Lung (tissue), 17 donors: ENCODE measurements at places on chromosomes 3 and 15. TPM values are rescaled to one million over a fixed set of nuclear protein-coding genes. Genes with fewer than 3 reads are reported as not detected.
A peak's percentile ranks its signal among the peaks of the same experiment; 100 is the strongest.

- DNase-seq = no peak
Observed at GRCh38 chr3:52181543-52181942, 16.4 kb upstream of the ALAS1 start.

DNA sequence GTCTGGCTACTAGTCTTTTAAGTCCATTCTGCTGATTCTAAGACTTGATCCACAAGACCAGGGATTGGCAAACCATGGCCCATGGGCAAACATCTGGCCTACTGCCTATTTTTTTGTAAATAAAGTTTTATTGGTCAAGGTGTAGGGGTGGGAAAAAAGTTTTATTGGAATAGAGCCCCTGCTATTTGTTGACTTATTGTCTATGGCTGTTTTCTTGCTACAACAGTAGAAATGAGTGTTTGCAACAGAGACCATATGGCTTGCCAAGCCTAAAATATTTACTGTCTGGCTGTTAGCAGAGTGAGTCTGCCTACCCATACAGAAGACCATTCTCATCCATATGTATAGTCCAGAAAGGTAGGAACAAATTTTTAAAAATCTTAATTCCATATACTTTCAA, 106.4 kb downstream of the PTPRG start:
- DNase-seq = no peak

GRCh38 chr3:151204530-151205402, 1.8 kb upstream of the GPR171 start:
- no peak for DNase-seq

DNA sequence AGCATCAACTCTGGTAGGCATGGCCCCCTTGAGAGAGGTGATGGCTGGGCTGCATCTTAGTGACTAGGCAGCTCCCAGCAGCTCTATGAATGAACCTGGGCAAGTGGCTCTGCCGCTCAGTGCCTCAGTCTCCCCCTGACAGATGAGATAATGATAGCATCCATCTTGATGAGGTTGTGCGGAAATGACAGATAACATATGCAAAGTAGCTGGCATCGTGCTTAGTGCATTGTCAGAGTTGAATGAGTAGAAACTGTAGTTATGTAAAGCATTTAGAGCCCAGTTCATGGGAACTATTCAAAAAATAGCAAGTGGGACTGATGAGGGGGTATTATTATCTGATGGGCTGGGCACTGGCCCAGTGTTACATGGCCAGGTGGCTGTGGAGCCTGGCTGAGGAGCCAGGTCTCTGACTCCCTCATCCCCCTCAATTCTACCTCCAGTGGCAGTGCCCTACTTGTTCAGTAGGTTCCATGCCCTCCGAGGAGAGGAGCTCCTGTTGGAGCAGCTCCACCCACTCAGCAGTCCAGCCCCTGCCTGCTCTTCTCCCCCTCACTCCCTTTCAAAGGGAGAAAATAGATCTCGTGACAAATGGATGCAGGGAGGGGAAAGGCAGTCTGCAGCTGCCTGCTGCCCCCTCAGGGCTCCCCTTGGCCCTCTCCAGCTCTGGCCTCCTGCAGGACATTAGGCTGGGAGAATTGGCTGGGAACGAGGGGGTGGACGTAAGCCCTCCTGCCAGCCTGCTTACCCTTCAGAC, 6.6 kb downstream of the PRKCD start:
- DNase-seq = no peak

GRCh38 chr3:147493065-147493464, 83.9 kb downstream of the ZIC1 start:
- DNase-seq = no peak

DNA sequence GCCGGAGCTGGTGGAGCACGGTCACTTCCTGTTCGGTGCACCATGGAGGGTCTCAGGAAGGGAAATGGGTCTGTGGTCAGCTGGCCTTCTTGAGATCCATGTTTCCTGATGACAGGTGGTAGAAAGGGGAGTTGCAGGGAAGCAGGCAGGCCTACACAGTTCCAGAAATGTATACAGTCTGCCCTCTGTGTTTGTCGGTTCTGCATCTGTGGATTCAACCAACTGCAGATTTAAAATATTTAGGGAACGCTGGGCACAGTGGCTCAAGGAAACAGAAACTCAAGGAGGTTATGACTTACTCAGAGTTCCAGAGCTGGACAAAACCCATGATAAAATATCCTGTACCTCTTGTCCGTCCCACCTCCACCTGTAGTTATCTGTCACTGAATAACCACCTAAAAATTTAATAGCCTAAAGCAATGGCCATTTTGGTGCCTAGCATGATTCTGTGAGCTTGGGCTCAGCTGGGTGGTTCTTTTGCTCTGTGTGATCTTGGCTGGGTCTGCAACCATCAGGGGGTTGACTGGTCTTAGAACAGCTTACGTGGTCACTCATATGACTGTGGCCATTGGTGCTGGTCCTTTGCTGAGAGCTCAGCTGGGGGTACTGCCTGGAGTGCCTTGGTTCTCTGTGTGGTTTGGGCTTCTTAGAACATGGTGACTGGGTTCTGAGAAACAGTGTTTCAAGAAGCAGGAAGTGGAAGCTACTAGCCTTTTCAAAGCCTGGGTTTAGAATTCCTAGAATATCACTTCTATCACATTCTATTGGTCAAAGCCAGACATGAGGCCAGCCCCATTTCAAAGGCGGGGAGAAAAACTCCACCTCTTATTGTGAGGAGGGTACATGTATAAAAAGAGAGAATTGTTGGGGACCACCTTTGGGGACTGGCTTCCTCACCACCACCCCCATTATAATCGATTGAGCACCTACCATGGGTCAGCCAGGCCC, 239.7 kb upstream of the BHLHE40 start:
- no peak for DNase-seq

DNA sequence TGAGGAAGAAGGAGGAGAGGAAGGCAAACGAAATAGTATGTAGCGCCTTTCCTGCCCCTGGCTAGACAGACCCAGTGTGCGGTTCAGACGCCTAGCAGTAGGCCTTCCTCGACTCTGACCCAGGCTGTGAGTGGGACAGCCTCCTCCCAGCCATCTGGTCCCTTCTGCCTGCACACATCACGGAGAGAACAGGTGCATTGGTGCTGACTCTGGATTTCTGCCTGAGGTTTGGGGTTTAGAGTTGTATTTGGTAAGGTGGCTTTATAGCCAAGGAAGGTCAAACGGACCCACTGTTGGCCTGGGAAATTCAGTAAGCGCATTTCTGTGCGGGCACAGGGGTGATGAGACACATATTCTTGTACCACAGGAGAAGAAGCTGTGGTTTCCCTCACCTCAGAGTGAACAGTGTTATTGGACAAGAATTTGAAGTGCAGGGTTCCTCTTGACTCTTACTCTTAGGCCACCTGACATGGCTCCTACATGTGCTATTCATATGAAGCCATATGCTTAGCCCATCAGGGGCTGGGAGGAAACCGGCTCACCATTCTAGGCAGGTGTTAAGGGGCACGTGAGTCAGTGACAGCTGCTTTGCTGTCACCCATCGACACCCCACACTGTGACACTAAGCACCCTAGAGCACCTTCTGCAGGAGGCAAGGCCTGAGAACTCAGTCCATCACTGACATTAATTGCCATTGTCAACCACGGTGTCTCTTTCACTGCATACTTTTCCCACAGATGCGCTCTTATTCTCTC, 143.3 kb downstream of the CHDH start:
- DNase-seq = no peak

GRCh38 chr15:77019521-77020331, 24.8 kb downstream of the PSTPIP1 start:
- no peak for DNase-seq

DNA sequence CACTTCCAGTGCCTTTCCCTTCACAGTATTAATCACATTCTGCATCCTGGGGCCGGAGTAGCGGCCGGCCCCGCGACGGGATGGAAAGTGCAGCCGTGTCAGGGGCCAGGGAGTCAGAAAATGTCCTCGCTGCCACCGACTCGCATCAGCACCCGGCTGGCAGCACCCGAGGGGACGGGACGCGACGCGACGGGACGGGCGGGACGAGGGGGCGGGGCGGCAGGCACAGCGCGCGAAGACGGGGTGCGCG, 353 bp downstream of the ATG3 start:
- no peak for DNase-seq

DNA sequence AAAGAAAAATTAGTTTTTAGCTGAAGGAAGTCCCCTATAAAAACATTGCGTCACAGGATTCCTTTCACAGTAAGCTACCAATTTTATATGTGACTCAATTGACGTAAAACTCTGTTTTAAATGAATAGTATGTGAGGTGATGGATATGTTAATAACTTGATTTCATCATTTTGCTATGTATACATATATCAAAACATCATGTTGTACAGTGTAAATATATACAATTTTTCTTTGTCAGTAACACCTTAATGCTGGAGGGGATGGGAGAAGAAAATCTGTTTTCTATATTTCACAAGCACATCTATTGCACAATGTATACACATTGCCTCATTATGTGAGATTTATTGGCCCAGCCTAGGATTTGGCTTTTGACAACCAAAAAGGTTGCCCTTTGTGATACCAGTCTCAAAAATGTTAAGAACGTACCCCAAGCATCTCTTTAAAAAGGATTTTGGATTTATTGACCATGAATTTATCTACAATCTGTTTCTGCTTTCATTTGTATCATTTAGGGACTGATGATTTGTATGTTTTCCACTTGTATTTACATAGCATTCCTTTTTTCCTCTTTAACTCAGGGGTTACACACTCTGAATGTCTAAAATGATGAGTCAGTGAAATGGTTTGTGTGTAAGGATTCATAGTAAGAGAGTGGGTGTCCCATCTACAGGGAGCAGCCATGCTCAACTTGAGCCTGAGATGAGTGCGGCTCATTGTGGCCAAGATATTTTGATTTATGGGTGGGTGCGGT, 62.6 kb downstream of the CRTC3 start:
- DNase-seq = peak; percentile 82

GRCh38 chr15:85564686-85565085, 184.3 kb downstream of the AKAP13 start:
- no peak for DNase-seq

DNA sequence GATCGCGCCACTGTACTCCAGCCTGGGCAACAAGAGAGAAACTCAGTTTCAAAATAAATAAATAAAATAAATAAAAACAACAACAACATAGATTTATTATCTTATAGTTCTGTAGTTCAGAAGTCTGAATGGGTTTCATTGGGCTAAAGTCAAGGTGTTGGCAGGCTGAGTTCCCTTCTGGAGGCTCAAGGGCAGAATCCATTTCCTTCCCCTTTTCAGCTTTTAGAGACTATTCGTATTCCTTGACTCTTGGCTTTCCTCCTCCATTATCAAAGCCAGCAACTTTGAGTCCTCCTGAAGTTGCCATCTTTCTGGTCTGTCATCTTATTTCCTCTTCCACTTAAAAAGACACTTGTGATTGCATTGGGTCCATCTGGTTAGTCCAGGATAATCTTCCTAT, 12.1 kb downstream of the BLM start:
- no peak for DNase-seq

DNA sequence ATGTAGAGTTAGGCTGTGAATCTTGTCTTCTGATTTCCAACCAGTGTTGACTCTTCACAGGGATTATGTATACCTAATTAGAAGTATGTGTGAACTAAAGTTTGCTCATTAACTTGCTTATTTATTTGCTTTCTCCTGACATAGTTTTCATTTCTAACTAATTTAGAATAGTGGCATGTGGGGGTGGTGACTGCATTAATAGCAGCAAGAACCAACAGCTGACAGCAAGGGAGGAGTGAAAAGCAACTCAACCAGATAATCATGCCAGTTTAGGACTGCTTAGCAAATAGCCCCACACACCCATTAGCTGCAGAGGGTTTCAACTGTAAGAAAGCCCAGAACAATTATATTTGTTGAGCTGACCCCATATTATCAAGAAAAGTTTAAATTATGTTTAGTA, 3.8 kb downstream of the ST3GAL6 start:
- DNase-seq = no peak

DNA sequence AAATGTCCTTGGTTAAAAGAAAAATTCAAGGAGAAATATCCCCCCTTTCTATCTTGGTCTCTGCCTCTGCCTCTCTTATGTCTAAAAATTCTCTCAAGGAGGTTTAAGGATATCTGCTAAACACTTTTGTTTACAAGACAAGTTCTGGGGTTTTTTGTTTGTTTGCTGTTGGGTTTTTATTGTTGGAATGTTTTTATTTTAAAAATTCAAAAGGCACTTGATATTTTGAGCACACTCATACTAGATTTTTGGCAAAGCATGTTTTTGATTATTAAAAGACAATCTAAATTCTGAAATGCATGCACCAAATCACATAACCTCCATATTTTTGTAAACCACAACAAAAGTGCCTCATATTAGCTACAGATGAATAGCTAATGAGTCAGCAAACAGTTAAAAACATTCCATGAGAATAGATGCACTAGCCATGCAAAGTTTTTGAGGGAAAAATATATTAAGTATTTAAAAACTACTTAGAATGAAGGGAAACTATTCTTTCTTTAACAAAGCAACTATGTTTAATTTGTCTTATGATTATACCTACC, 84.6 kb downstream of the ZBTB20 start:
- no peak for DNase-seq

DNA sequence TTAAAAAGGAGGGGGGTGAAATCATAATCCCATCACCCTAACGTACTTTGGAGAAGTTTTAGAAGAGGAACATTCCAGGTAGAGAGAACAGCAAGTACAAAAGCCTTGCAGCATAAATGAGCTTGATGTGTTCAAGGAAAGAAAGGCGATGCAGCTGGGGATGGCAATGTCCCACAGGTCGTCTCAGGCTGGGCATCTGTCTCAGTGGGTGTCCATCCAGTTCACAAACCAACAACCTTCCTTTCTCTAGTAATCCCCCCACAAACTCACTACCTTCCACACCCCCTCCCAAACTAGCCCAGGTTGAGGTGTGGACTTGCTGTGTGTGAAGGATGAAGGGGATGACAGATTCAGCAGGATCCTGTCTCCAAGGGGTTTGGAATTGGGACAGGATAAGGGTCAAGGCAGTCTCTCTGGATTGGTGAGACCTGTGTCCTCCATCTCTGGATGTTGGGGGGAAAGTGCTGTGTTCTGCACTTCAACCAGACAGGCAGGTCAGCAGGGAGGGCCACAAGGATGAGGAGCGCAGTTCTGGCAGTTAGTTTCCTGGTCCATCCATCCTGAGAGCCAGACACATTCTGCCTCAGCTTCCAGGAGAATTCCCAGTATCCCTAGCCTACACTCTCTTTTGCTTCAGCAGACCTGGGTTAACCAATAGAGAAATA, 1.7 kb upstream of the ESYT3 start:
- no peak for DNase-seq

- peak; percentile 40 for DNase-seq
Observed at GRCh38 chr3:10357592-10358308, 36.8 kb upstream of the SEC13 start.

GRCh38 chr3:23435318-23435717, 232.2 kb downstream of the UBE2E2 start:
- no peak for DNase-seq

DNA sequence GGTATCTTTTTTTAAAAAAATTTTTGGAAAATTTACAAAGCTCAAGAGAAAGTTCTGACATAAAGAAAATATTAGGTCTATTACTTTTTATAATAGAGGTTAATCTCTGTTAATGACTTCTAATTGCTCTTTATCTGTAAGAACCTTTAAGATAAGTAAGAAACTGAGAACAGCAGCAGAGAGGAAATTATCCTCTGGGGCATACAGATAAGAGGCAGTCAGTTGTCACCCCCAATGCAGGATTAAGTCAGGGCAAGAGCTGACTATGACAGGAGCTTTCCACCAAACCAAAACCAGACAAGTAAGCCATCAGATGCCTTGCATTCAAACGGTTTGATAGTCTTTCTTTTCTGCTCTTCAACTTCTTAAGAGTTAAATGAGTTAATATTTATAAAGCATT, 149.0 kb downstream of the GSK3B start:
- no peak for DNase-seq

Gene EXD1
- polyA plus RNA-seq = 0.05 TPM

Gene AQP9
- polyA plus RNA-seq = 329 TPM

Gene FAIM
- 22.5 TPM for polyA plus RNA-seq

Gene FGD5
- polyA plus RNA-seq = 19.0 TPM

Gene STRIT1
- not detected for polyA plus RNA-seq

Gene RTP3
- not detected for polyA plus RNA-seq

Gene FEZF2
- polyA plus RNA-seq = not detected

Gene OR5K2
- not detected for polyA plus RNA-seq

Gene PSTPIP1
- polyA plus RNA-seq = 39.6 TPM
